ENCODE measurements at places on chromosomes 11 and 22.

DNA sequence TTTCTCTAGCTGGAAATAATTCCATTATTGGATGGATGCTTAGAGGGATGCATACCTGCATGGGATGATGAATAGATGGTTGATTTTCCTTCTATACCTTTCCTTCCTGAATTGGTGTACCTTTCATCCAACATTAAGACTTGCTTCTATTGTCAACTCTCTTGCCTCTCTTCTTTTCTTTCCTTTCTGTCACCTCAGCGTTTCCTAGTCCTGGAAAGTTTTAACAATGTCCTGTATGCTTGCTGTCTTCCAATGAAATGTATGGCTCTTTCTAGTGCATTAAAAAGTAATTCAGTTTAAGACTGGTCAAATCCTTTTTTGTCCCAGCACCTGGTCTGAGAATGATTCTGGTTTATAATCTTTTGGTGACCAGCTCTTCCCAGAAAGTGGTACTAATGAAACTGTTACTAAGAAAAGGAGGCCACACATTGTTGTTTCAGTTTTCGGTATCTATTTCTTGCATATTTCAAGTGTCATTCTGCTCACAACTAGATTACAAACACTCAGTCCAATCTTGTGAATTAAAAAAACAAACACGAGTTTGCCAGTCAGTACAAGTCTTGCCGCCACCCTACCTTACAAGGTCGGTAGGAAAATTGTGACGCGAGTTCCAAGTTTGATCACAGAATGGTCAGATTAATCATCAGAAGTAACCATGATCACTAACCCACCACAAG is 8.0 kb downstream of the POU2AF1 start:
- no peak for DNase-seq

- peak; percentile 59 for DNase-seq
Measured at GRCh38 chr22:20156611-20157429, 6.0 kb upstream of the CCDC188 start.

- peak; percentile 95 for DNase-seq
Measured at GRCh38 chr11:15714641-15715399, 600.1 kb downstream of the INSC start.

DNA sequence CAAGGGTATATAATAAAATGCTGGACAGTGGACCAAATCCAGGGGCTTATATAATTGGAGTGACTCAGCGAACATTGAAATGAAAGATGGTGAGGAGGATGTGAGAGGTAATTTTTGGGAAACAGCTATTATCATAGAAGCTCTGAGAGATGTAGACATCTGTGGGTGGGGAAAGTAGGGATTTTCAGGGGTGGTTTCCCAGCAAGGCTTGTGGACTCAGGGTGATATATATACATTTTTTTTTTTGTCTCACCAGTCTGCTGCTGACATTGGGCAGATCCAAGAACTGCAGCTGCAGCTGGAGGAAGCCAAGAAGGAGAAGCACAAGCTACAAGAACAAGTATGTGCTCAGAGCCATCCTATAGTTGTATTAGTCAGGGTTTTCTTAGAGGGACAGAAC is 208.1 kb downstream of the MYO18B start:
- no peak for DNase-seq

DNA sequence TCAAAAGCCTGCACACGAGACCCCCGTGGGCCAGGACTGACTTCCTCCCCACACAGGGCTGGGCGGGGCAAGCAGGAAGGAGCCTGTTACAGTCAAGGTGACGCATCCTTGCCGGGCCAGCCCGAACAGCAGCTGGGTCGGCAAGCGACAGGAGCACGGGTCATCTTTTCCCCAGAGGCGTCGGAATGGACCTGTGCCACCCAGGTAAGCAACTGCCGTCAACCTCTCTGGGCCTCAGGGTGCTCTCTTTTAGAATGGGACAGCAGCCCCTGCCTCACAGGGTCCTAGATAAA is at the start of gene CYTH4:
Gene CYTH4, plus strand, starts transcription at position 124 of the 293 bp plus-strand sequence. Its CDS starts 62 bp downstream, at position 186.
- DNase-seq = no peak

- DNase-seq = no peak
Measured at GRCh38 chr11:115183136-115183535, 321.1 kb downstream of the CADM1 start.

- peak; percentile 42 for DNase-seq
Measured at GRCh38 chr11:62830904-62831519, 839 bp downstream of the STX5 start.

GRCh38 chr22:29112121-29112520 is 39.3 kb downstream of the KREMEN1 start:
- DNase-seq = no peak

DNA sequence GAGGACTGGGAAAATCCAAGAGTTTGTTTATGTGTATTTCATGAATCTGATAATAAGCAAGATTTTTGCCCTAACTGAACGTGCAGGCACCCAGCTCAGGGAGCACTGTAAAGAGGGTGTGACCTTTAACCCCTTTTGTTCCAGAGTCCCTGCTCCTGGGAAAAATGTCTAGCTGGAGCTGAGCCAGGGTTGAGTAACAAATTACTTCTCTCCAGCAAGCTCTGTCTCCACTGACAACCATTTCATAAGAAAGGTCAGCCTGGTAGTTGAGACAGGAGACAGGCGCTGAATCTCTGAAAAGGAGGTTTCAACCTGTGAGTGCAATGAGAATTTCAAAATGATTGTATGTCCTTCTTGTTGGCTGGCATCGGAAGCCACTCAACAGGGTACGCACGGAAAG is 156.4 kb upstream of the NARS2 start:
- peak; percentile 70 for DNase-seq

- peak; percentile 88 for DNase-seq
Measured at GRCh38 chr11:19511413-19512183, 201.0 kb upstream of the NAV2 start.

DNA sequence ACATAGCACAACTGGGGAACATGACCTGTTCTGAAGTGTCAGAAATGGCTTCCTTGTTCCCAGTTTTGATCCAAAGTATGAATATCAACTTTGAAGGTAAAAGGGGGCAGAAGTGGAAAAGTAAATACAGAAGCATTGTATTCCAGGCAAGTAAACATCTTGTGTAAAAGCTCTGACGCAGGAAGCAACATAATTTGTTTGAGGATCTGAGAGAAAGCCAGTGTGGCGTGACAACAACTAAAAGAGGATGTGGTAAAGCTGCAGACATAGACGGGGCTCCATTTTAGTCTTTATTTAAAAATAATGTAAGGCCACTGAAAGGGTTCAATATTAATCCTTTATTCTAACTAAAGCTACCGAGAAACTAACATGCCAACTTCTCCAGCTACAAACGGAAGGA is 310.2 kb downstream of the DLG2 start:
- DNase-seq = peak; percentile 17

- DNase-seq = no peak
Measured at GRCh38 chr22:32448980-32449379, 15.3 kb downstream of the BPIFC start.

- DNase-seq = no peak
Measured at GRCh38 chr22:37249986-37250385, 5.9 kb upstream of the RAC2 start.

DNA sequence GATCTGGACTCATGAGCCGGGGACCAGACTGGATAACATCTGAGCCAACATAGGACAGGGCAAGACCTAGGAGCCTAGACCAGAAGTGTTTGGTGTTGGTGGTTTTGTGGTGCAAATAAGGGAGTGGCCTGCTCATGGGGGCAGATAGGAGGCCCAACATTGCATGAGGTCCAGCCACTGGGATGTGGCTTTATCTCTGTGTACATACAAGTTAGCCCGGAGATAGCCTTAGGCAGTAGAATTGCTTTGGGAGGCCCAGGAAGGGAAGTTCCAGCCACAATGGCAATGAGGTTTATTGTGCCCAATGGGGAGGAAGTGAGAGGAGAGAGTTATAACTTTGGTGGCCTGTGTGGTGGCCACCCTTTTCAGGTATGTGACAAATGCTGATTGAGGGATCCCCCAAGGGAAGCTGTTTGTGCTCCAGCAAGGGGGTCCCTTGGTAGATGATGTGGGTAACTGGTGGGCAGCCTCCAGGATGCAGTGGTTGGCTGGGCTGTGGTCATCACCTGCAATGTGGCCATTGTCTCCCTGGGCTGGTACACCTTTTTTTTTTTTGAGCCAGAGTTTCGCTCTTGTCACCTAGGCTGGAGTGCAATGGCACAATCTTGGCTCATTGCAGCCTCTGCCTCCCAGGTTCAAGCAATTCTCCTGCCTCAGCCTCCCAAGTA is 6.4 kb downstream of the LMO2 start:
- DNase-seq = no peak

- no peak for DNase-seq
Measured at GRCh38 chr11:65903068-65903481, 2.9 kb upstream of the FOSL1 start.

DNA sequence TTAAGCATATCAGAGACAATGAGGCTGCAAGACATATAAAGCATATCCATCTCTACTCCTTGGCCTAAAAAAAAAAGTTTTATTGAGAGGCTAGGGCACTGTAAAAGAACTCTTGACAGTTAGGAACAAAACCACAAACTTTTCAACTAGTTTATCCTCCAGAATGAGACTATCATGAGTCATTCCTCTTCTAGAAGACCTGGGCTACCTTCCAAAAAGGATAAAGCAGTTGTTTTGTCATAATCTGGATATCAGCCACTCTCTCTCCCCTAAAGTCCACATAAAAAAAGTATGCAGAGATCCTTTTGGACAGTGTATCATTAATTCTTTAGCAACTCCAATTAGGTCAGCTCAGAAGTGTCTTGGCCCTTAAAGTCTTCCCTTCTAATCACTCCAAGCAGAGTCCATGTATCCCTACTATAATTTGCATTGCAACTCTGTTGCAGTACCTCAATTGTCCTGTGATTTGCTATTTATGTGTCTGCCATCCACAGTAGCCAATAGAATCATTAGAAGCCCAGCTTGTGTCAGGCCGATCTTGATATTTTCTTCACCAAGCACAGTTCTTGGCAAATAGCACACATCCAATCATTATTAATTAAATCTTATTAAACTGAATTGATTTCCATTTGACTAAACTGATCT is 10.4 kb downstream of the OR51T1 start:
- no peak for DNase-seq

DNA sequence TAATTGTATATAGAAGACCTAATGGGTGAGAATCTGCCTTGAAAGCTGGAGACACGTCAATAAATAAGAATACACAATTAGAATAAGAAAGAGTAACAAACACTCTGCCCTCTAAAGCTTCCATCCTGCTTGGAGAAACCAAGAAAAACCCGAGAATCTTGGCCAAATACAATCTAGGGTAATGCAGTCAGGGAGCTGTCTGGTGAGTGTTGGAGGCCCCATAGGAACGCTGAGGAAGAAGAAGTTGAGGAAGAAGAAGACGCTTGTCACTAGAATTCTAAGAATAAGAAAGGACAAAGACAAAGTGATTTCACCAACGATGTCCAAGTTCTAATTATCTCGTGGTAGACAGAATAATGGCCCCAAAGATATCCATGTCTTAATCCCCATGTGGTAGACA is 4485.9 kb upstream of the OR11H1 start:
- no peak for DNase-seq

DNA sequence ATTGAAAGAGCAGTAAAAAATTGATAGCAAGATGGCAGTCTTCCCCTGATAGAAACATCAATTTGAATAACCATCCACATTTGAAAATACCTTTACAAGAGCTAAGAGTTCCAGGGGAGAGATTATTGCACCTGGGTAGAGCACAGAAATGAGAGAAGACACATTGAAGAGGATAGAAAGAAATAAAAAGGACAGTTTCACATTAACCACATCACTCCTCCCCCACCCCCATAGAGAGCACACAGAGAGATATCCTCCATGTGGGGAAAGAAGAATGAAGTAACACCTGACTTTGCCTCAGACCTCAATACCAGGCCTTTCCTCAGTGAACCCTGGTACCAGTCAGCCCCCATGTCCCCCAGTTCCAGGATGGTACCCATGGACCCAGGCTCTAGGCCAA is 486.7 kb downstream of the FAM181B start:
- DNase-seq = no peak

GRCh38 chr22:50209893-50210292 is 9.1 kb downstream of the SELENOO start:
- DNase-seq = no peak

GRCh38 chr22:22855617-22856308 is 31.9 kb upstream of the IGLL5 start:
- DNase-seq = no peak

- no peak for DNase-seq
Measured at GRCh38 chr11:125224391-125225021, 60.0 kb downstream of the PKNOX2 start.

GRCh38 chr22:37498289-37498909 is 12.2 kb upstream of the MFNG start:
- DNase-seq = no peak

DNA sequence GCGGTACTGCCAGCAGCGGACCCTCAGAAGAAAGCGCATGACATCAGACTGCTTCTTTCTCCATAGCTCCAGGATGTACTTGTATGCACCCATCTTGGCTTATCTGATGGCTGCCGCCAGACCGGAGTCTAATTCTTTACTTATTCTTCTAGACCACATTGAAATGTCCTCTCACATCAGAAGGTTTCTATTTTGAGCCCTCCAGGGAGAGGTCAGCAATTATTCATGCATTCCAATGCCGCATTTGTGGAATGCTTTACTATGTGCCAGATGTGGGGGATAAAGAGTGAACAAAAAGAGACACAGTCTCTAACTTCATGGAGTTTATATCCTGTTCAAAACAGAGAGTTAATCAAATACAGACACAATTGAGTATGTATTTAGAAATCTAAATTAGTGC is 230.1 kb downstream of the MIAT start:
- DNase-seq = no peak

DNA sequence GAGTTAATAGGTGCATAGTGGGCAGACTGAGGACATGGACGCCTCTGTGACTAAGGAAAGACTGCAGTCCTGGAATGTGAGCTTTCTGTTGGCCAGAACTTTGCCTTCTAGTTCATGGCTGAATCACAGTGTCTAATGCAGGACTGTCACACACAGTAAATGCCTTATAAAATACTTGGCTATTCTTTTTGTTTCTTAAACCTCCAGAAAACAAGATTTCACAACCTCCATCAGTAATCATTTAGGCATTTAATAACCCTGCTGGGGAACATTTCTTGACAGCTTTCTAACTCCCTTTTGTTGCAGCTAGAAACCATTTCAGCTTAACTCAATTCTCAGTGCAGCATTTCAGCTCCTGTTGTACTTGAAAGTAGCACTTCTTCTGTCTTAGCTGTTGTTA is 335.8 kb upstream of the DDI1 start:
- DNase-seq = no peak

DNA sequence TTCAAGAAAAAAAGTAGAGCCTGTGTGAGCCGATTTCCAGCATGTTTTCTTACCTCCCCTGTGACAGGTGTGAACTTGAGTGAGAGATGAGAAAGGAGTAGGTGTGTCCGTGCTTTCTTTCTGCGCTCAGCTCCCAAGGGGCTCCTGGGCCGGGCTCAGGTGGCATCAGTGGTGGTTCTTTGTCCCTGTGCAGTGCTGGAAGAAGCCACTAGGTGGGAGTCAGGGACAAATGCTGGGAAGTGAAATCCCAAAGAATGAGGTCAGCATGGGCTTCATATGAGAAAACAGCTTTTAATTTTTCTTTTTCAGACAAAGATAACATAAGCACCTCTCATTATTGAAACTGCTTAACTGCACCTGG is 57.8 kb downstream of the PPFIBP2 start:
- DNase-seq = peak; percentile 32

DNA sequence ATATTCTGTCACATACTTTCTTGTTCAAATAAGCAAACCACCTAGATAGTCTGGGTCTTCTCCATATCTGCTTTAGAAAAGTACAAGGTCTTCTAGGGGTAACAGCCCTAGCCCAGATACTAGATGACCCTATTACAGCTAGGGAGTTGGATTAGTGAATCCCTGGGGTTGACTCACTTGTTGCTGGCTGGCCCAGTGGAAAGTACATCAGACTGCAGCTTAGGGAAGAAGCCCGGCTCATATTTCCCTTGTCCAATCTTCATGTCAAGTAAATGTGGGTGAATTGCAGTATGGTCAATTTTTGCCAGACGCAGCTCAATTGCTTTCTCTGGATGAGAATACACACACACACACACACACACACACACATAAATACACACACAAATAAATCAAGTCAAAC is 79.1 kb upstream of the SCUBE2 start:
- DNase-seq = no peak

All from NCI-H1092 (cell line).